HFFc6 (cell line): ENCODE measurements at places on chromosomes 11 and 22.

GRCh38 chr11:3845670-3846069 lies 4.9 kb upstream of the RHOG start:
- no peak for DNase-seq

DNA sequence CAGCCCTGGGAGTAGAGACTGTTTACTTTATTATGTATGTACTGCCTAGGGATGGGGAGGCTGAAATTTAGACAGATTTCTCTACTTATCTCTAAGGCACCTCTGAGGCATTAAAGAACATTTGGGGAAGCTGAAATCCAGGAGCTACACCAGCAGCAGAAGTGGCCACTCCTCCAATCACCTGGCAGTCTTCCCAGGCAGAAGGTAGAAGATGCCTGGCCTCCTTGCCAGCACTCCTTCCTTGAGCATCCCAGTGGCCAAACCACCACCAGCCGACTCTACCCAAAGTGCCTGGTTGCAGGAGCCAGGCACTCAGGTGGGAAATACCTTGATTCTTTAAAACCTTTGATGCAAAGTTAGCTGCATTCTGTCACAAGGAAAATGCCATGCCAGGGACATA lies 1.9 kb upstream of the FAT3 start:
- no peak for DNase-seq

DNA sequence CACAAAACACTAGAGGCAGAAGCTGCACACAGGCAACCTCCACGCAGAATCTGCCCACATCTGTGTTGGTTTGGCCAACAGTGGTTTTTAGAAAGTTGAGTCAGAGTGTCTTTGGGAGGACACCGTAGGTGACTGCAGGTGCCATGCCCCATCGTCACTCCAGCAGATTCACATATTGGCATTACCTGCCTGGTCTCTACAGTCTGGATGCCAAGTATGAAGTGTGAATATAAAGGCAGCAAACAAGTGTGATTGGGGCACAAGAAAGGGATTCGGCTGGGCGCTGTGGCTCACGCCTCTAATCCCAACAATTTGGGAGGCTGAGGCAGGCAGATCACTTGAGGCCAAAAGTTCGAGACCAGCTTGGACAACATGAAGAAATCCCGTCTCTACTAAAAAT lies 11.0 kb upstream of the FXYD2 start:
- DNase-seq: no peak

DNA sequence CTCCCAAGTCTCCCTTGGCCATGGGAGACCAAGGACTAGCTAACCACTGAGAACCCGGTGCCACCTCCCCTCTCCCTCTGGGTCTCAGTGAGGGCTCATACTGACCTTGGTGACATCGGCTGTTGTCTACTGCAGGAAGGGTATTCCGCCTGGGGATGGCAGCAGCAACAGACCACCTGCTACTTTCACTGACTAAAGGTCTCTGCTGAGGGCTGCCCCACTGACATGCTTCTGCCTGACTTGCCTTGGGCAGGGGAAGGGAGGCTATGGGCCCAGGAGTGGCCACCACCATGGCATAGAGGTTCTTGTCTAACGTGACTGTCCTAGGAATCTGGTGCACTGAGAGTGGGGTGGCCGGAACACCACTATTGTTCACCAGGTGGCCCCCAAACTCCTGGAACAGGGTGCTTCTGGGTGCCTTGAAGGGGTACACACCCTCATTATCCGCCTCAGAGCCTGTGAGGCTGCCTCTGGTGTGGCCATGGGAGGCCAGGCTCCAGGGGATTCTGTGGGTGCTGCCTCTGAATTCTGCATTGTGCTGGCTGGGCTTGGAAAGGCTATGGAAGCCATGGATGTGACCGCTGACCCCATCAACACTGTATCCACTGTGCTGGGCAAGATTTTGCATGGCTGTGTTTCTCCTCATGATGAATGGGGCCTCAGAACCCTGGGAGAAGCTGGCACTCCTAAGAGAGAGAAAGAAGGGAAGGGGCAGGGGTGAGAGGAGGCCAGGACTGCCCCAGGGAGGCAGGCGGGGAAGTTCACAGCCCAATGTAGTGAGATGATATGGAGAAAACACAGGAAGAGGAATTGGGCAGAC lies 38.3 kb downstream of the GAB4 start:
- no peak for DNase-seq
